Aorta (tissue), 5 donors: ENCODE measurements at places on chromosomes 2 and 18. TPM values are rescaled to one million over a fixed set of nuclear protein-coding genes. Genes with fewer than 3 reads are reported as not detected.

ZSWIM2 gene
- not detected for total RNA-seq

GALNT13 gene
- total RNA-seq, result 0.78 TPM

OXER1 gene
- total RNA-seq, result 2.2 TPM

SCYGR5 gene
- not detected for total RNA-seq

GALNT3 gene
- total RNA-seq, result 2.0 TPM

FAP gene
- 65.8 TPM for total RNA-seq

INHBB gene
- total RNA-seq, result 21.9 TPM

SCTR gene
- total RNA-seq, result not detected

DPYSL5 gene
- not detected for total RNA-seq

NT5C1B gene
- not detected for total RNA-seq

ITSN2 gene
- 87.0 TPM for total RNA-seq

FABP1 gene
- total RNA-seq, result not detected

MYOM1 gene
- total RNA-seq, result 63.8 TPM

ABHD3 gene
- total RNA-seq, result 17.5 TPM

NETO1 gene
- total RNA-seq, result not detected

C2orf68 gene
- total RNA-seq, result 22.8 TPM

SMYD1 gene
- total RNA-seq, result not detected

CXCR1 gene
- total RNA-seq, result 1.8 TPM

TTN gene
- total RNA-seq, result 41.7 TPM

TRIB2 gene
- 63.4 TPM for total RNA-seq

NPHP1 gene
- 3.9 TPM for total RNA-seq

SLC11A1 gene
- 56.1 TPM for total RNA-seq

NT5DC4 gene
- 0.23 TPM for total RNA-seq

OR6B2 gene
- total RNA-seq, result not detected

CD28 gene
- 11.0 TPM for total RNA-seq

C1QL2 gene
- total RNA-seq, result not detected

CNGA3 gene
- not detected for total RNA-seq

TNFAIP6 gene
- 5.2 TPM for total RNA-seq

TMEM169 gene
- 0.72 TPM for total RNA-seq

ASIC4 gene
- 0.42 TPM for total RNA-seq

PIEZO2 gene
- 2.3 TPM for total RNA-seq

UGT1A4 gene
- total RNA-seq, result not detected

ONECUT2 gene
- 0.32 TPM for total RNA-seq

AKAIN1 gene
- not detected for total RNA-seq

SP140L gene
- total RNA-seq, result 21.8 TPM

ADAM17 gene
- 42.7 TPM for total RNA-seq

DNAJC5G gene
- not detected for total RNA-seq

TUBA3E gene
- not detected for total RNA-seq
